ENCODE measurements at places on chromosomes 2 and 18. TPM values are rescaled to one million over a fixed set of nuclear protein-coding genes. Genes with fewer than 3 reads are reported as not detected.

- H3K27ac ChIP-seq = no peak overlapping the region
- peaks cover 7% of the 10 kb centered on the region for H3K4me1 ChIP-seq
- H3K4me3 ChIP-seq = no peak overlapping the region
- no peak for DNase-seq
- H3K36me3 ChIP-seq = peaks cover 17% of the 10 kb centered on the region
These were observed 121.0 kb upstream of the MYO3B start for GRCh38 chr2:170056900-170057299.

DNA sequence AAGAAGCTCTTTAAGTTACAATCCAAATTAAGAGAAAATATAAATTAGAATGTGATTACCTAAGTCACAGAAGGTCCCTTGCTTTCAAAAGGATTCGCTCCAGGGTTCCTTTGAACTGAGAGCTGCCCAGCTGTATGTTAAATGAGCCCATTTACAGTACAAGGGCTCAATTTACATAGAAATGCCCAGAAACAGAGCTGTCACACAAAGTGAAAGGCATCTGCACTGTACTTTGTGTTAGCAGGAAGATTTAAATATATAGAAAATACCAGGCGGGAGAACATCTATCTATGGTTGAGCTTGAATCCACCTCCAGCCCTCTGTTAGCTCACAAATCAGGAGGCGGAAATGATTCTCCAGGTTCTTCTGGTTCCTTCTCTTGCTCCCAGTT, 272.9 kb downstream of the PAX3 start:
- peaks cover 7% of the 10 kb centered on the region for H3K27me3 ChIP-seq

- no peak overlapping the region for H3K4me3 ChIP-seq
- DNase-seq = no peak
- no peaks in the 10 kb centered on the region for H3K27me3 ChIP-seq
- H3K27ac ChIP-seq = no peak overlapping the region
These were observed 161.6 kb downstream of the BCL11A start for GRCh38 chr2:60391649-60392375.

GRCh38 chr2:234142530-234142929, 92.0 kb downstream of the SPP2 start:
- peak overlapping the region; percentile 9 for H3K27ac ChIP-seq
- H3K4me1 ChIP-seq = peaks cover 21% of the 10 kb centered on the region
- no peaks in the 10 kb centered on the region for H3K27me3 ChIP-seq
- H3K36me3 ChIP-seq = no peaks in the 10 kb centered on the region

DNA sequence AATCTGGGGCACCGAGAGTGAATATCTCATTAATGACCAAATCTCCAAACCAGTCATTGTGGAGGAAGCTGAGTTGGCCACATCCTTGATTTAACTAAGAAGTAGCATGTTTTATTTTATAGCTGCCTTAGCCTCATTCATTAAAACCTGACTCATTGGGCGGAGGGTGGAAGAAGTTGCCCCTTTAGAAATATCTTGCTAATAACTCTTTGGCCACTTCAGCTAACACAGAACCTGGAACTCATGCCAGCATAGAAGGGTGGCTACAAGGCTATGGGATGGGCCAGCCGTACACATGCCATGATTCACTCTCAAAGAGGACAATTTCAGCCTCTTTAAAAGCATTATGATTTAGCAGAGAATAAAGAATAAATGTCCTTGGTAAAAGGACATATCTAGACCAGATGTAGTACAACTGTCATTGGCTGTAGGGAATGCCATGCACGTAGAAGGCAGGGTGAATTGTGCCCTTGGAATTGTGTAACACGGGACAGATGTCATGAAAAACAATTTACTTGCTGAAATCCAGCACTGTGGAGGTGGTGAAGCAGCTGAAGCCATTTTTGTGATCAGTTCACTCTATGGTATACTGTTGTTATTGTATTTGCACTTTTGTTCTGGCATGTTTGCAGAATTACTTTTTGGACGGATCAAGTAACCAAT, 330.0 kb downstream of the PLCL1 start:
- peaks cover 18% of the 10 kb centered on the region for H3K27me3 ChIP-seq
- no peak overlapping the region for H3K4me3 ChIP-seq
- no peak for DNase-seq

DNA sequence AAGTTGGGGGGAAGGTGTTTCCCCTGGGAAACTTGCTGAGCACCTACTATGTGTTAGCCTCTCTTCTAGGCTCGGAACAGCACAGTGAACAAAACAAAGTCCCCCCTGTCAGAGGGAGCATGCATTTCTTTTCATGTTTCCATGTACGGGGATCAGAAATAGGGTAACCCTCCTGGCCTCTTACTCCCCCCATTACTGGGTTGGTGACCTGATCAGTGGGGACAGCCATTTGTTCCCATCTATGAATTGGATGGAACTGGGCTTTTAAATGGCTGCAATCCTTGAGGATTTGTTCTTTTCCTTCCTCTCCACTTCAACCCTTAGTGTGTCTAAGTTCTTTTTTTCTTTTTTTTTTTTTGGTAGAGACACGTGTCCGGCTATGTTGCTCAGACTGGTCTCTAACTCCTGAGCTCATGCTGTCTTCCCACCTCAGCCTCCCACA, 13.7 kb downstream of the NCL start:
- no peaks in the 10 kb centered on the region for H3K27me3 ChIP-seq
- peaks cover 11% of the 10 kb centered on the region for H3K36me3 ChIP-seq
- no peak overlapping the region for H3K4me3 ChIP-seq
- DNase-seq = no peak
- no peak overlapping the region for H3K27ac ChIP-seq

- no peak for DNase-seq
- no peak overlapping the region for H3K27ac ChIP-seq
- H3K27me3 ChIP-seq = peaks cover 9% of the 10 kb centered on the region
- H3K4me3 ChIP-seq = peak overlapping the region; percentile 71
These were observed 78.8 kb upstream of the SMAD2 start for GRCh38 chr18:48009116-48009745.

- DNase-seq = no peak
- H3K27ac ChIP-seq = no peak overlapping the region
- H3K27me3 ChIP-seq = peaks cover 9% of the 10 kb centered on the region
- H3K36me3 ChIP-seq = no peaks in the 10 kb centered on the region
These were observed 28.9 kb upstream of the C2orf15 start for GRCh38 chr2:99112617-99113016.

- H3K27me3 ChIP-seq = no peaks in the 10 kb centered on the region
- no peak overlapping the region for H3K4me3 ChIP-seq
- H3K27ac ChIP-seq = no peak overlapping the region
- no peaks in the 10 kb centered on the region for H3K36me3 ChIP-seq
- no peaks in the 10 kb centered on the region for H3K4me1 ChIP-seq
These were observed 127.5 kb downstream of the XIRP2 start for GRCh38 chr2:167015806-167016205.

GRCh38 chr2:18741895-18742732, 152.7 kb upstream of the NT5C1B start:
- H3K4me3 ChIP-seq = no peak overlapping the region
- H3K27me3 ChIP-seq = no peaks in the 10 kb centered on the region
- no peaks in the 10 kb centered on the region for H3K36me3 ChIP-seq
- no peak for DNase-seq
- peaks cover 12% of the 10 kb centered on the region for H3K4me1 ChIP-seq

- H3K27ac ChIP-seq = peak overlapping the region; percentile 99
- no peak overlapping the region for H3K4me3 ChIP-seq
- no peak for DNase-seq
These were observed 617 bp downstream of the FOSL2 start for GRCh38 chr2:28393114-28393836.

DNA sequence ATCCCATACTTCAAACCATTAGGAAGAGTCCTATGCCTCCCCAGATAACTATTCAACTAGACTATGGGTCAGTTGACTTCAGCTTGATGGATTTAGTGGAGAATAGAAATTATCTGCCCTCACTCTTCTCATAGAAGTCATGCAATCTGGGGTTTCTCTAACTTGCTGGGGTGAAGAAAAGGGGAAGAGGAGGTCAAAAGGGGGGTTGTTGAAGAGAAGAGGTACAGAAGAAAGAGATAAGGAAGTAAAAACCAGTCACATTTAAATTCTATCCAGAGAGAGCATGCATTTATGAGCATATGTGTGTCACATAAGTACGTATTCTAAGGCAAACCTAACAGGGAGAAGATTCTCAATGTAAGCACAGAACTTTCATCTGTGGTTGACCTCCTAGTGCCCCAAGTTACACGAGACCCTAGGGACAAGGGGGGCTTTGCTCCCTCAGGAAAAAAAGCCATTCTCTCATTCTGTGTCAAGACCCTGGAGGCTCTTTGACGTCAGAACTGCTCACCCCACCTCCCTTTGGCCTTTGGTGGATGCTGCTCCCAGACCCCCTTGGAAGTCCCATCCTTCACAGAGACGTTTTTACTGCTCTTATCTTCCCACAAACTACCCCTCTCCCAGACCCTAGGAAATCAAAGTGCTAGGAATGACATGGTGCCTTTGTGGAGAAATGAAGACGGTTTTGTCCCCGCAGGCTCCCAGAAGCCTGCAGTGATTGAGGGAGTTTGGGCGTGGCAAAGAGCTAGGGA, 236.8 kb upstream of the TNP1 start:
- peaks cover 1% of the 10 kb centered on the region for H3K36me3 ChIP-seq
- H3K4me1 ChIP-seq = peaks cover 19% of the 10 kb centered on the region
- DNase-seq = no peak
- H3K27me3 ChIP-seq = no peaks in the 10 kb centered on the region
- no peak overlapping the region for H3K4me3 ChIP-seq

GRCh38 chr2:18620867-18621632, 31.7 kb upstream of the NT5C1B start:
- no peaks in the 10 kb centered on the region for H3K27me3 ChIP-seq
- H3K27ac ChIP-seq = no peak overlapping the region
- H3K36me3 ChIP-seq = no peaks in the 10 kb centered on the region
- no peak overlapping the region for H3K4me3 ChIP-seq

Gene SCG2
- 82.1 TPM for total RNA-seq

Gene THADA
- 68.0 TPM for total RNA-seq

Gene PARD3B
- total RNA-seq = 24.9 TPM

Gene DLGAP1
- 6.0 TPM for total RNA-seq

Gene EVX2
- not detected for total RNA-seq

Gene ICA1L
- 6.6 TPM for total RNA-seq

Gene ELAC1
- 9.2 TPM for total RNA-seq

Gene PLEKHH2
- 4.9 TPM for total RNA-seq

Gene ALPP
- total RNA-seq = not detected

Data from chondrocyte (in vitro differentiated cells).